Smooth muscle cell of bladder (primary cell): ENCODE measurements at places on chromosomes 6 and 20. TPM values are rescaled to one million over a fixed set of nuclear protein-coding genes. Genes with fewer than 3 reads are reported as not detected.

Gene NRSN1
- total RNA-seq, result not detected in 2 replicates

Gene VGLL2
- total RNA-seq, result not detected in 2 replicates

Gene STMND1
- not detected in 2 replicates for total RNA-seq

Gene ZSWIM3
- total RNA-seq, result 4.4 and 5.3 TPM in 2 replicates

Gene RAET1G
- total RNA-seq, result 3.3 and 4.1 TPM in 2 replicates

Gene MRPS18A
- 35.8 and 46.6 TPM in 2 replicates for total RNA-seq

Gene ENPP5
- 0.46 and 0.85 TPM in 2 replicates for total RNA-seq

Gene HLA-DPA1
- total RNA-seq, result 2.8 TPM in 1 of 2 replicates, not detected in the other

Gene SIGLEC1
- under 0.01 TPM in 1 of 2 replicates, not detected in the other for total RNA-seq
